Esophagus muscularis mucosa (tissue), 4 donors: ENCODE measurements at places on chromosomes 12 and 14. TPM values are rescaled to one million over a fixed set of nuclear protein-coding genes. Genes with fewer than 3 reads are reported as not detected.

Gene DCTN2
- 198 TPM for total RNA-seq

GRCh38 chr12:105287408-105287807 is 43.1 kb upstream of the C12orf75 start:
- H3K27me3 ChIP-seq, result no peaks in the 10 kb centered on the region
- H3K27ac ChIP-seq, result no peak overlapping the region
- H3K4me1 ChIP-seq, result no peaks in the 10 kb centered on the region
- H3K36me3 ChIP-seq, result no peaks in the 10 kb centered on the region
- no peak for DNase-seq

- H3K27me3 ChIP-seq, result no peaks in the 10 kb centered on the region
- DNase-seq, result no peak
Observed at GRCh38 chr14:56821805-56822610, 11.7 kb upstream of the OTX2 start.

DNA sequence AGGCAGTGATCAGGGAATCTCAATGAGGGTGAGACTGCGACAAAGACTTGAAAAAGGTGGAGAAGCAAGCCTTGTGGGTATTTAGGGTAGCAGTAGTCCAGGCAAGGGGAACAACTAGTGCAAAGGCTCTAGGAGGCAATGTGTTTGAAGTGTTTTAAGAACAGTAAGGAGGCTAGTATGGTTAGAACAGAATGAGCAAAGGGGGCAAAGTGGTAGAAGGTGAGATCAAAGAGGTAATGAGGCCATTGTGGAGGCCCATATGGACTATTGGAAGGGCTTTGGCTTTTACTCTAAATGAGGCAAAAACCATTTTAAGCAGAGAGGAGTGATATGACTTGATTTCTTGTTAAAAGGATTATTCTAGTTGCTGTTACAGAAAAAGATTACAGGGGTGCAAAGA is 16.8 kb downstream of the HIF1A start:
- no peak overlapping the region for H3K4me3 ChIP-seq
- peaks cover 61% of the 10 kb centered on the region for H3K4me1 ChIP-seq
- H3K36me3 ChIP-seq, result no peaks in the 10 kb centered on the region

Gene TMEM253
- total RNA-seq, result not detected

- no peak for DNase-seq
- H3K4me3 ChIP-seq, result no peak overlapping the region
- H3K27ac ChIP-seq, result no peak overlapping the region
- no peaks in the 10 kb centered on the region for H3K27me3 ChIP-seq
- H3K36me3 ChIP-seq, result no peaks in the 10 kb centered on the region
Observed at GRCh38 chr14:53265025-53265424, 111.9 kb upstream of the DDHD1 start.

Gene ASB2
- total RNA-seq, result 107 TPM

DNA sequence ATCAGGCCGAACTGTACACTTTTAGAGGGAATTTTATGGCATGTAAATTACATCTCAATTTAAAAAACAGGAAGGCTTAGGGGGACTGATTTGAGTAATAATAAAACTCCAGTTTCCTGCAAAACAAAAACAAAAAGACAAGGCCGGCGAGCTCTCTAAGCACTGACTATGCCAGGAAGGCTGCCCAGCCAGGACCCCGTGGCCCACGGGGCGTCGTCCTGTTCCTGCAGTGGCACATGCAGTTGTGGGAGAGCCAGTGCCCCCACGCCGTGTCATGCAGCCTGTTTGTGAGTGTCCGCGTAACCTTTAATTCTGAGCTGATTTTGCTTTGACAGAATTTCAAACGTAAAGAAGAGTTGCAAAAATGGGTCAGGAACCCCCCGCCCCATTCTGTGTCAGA is 10.5 kb downstream of the XRCC3 start:
- peaks cover 71% of the 10 kb centered on the region for H3K36me3 ChIP-seq
- H3K27me3 ChIP-seq, result no peaks in the 10 kb centered on the region
- no peak for DNase-seq
- no peak overlapping the region for H3K4me3 ChIP-seq
